ENCODE measurements at places on chromosomes 3 and 15.

DNA sequence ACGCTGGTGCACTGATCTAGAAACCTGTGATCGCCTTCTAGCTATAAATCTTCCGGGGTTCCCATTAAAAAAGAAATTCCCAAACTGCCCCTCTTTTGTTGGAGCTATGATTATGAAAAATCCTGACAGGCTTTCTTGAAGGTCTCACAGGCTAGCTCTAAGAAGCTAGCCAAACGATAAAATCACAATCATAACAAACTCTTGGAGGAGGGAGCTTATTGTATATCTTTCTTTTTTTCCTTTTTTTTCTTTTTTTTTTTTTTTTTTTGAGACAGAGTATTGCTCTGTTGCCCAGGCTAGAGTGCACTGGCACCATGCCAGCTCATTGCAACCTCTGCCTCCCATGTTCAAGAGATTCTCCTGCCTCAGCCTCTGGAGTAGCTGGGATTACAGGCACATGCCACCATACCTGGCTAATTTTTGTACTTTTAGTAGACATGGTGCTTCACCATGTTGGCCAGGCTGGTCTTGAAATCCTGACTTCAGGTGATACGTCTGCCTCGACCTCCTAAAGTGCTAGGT is 72.0 kb downstream of the MYO1E start:
- peak; percentile 50 for DNase-seq

DNA sequence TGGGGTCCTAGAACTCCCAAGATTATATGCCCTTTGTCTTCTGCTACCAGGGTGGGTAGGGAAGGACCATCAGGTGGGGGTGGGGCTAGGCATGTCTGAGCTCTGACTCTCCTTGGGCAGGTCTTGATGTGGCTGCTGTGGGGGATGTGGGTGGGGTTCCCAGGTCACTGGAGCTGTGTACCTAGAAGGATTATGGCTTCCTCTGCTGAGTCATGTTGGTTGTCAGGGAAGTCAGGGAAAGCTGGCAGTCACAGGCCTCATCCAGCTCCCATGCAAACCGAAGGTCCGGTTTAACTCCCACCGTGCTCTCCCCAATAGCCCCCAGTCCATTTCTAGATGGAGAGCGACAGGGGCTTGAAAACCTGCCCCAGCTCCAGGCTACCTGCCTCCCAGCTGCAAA is 35.2 kb downstream of the EID1 start:
- no peak for DNase-seq

DNA sequence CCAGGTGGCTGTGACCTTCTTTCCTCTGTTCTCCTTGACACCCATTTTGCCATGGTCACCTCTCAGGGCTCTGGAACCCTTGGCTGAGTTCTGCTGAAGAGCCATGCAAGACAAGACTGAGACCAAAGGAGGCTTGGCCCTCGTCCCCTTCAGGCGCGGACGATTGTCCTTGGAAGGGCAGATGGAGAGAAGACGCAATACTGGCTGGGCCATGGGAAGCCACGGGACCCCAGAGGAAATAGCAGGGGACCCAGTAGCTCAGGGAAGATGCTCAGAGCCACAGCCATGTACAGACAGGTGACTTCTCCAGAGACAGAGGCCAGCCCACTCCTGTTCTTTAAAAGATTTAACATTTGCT is 125.6 kb downstream of the SMAD6 start:
- DNase-seq = no peak

GRCh38 chr3:135800071-135800549 is 165.4 kb upstream of the PPP2R3A start:
- DNase-seq = no peak

- peak; percentile 51 for DNase-seq
Measured at GRCh38 chr3:117193390-117193789, 483.8 kb downstream of the TUSC7 start.

- DNase-seq = peak; percentile 34
Measured at GRCh38 chr3:121431726-121432517, 113.9 kb downstream of the POLQ start.

GRCh38 chr3:108180194-108180593 is 42.0 kb downstream of the IFT57 start:
- peak; percentile 75 for DNase-seq

GRCh38 chr3:144165482-144165881 is 193.9 kb downstream of the DIPK2A start:
- no peak for DNase-seq

DNA sequence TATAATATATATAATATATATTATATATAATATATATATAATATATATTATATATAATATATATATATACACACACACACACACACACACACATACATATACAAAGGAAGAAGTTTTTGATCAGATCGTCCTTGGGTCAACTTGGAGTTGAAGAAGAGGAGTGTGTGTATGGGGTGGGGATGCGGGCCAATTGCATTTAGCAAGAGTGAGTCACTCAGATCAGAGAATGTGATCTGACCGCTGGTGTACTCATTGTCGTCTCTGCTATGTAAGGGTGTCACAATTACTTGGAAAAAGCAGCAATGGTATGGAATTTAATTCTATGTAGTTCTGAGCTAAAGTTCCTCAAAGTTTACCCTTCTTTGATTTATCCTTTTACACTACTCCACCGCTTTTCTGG is 4.6 kb upstream of the VGLL3 start:
- DNase-seq = peak; percentile 83

DNA sequence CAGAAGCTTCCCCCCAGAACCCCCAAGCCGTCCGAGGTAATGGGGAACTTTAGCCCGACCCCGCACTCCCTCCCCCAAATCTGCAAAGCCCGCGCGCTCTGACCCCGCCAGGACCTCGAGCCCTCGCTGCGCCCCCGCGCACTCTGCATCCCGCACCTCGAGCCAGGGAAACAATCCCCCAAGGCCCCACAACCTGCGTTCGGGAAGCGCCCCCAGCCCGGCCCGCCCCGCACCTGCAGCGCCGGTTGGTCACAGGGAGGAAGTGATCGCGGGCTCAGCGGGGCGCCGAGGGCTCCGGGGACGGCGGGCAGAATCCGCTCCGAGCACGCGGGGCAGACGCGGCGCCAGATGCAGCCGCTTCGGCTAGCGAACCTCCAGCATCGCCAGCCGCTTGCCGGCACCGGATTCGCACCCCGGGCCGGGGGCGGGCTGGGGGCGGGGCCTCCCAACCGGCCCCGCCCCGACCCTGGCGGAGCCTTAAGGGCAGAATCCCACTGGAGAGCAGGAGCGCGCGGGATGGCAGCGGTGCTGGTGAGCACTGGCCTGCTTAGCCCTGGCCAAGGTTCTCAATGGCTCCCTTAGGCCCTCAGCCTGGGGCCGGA is at the start of gene CAMKV:
TSS of gene CAMKV (minus strand) at position 382 of the 602 bp plus-strand sequence. CDS start 7,518 bp downstream, outside the sequence.
- DNase-seq = no peak

GRCh38 chr3:72238010-72238691 is 453.2 kb upstream of the PROK2 start:
- DNase-seq = no peak

GRCh38 chr3:71551311-71551919 is 32.1 kb downstream of the FOXP1 start:
- DNase-seq = peak; percentile 55

DNA sequence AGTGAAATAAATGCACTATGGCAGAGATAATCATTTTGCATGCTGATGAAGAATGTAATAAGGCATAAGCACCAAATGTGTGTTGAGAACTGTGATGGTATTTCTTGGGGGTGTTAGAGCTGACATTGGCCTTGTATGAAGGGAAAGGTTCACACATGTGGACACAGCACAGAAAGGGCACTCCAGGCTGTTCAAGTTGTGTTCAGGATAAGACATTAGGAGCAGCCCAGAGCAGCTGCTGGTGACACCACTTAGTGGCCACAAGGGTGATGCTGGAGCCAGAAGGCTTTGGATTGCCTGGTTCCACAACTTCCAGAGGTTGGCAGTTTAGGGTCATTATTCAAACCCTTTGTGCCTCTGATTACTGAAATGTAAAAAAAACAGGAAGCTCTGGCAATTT is 155.4 kb downstream of the GOLGA6L6 start:
- no peak for DNase-seq

- no peak for DNase-seq
Measured at GRCh38 chr3:24168977-24169376, 223.9 kb downstream of the NR1D2 start.

DNA sequence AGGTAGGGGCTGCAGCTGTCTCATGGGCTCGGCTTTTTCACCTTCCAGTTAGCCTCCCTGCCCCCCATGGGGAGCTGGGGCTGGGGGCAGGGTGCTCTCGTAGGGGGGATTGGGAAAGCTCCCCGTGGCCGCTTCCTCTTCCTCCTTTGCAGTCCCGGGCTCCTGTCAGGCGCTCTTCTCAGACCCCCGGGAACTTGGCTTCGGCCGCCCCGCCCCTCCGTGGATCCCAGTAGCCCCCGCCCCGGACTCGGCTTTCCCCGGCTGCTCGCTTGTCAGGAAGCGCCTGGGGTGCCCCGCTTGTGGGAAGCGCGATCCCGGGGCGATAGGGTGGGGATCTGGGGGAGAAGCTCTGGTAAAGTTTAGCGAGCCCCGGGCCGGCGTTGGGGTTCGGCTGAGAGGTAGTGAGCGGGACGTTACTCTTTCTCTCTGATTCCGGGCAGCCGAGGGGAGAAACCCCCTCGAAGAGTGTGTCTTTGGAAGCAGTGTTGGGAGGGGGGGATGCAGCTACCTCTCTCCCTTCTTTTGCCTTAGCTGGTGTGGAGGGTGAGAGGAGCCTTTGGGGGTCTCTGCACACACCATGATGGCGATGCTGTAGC is 611 bp downstream of the PIAS1 start:
- DNase-seq = peak; percentile 49

DNA sequence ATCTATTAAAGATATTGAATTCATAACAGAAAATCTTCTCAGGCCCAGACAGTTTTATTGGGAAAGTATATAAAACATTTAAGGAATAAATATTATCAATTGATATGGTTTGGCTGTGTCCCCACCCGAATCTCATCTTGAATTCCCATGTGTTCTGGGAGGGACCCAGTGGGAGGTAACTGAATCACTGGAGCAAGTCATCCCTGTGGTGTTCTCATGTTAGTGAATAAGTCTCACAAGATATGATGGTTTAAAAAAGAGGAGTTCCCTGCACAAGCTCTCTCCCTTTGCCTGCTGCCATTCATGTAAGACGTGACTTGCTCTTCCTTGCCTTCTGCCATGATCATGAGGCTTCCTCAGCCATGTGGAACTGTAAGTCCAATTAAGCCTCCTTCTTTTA is 160.5 kb downstream of the ANO10 start:
- DNase-seq = no peak

DNA sequence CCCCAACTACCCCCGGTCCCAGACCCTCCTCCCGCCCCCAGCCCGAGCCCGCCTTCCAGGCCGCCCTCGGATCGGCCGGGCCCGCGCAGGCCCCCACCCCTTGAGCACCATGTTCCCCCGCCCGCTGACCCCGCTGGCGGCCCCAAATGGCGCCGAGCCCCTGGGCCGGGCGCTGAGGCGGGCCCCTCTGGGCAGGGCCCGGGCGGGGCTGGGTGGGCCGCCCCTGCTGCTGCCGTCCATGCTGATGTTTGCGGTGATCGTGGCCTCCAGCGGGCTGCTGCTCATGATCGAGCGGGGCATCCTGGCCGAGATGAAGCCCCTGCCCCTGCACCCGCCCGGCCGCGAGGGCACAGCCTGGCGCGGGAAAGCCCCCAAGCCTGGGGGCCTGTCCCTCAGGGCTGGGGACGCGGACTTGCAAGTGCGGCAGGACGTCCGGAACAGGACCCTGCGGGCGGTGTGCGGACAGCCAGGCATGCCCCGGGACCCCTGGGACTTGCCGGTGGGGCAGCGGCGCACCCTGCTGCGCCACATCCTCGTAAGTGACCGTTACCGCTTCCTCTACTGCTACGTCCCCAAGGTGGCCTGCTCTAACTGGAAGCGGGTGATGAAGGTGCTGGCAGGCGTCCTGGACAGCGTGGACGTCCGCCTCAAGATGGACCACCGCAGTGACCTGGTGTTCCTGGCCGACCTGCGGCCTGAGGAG is 472 bp downstream of the CHST14 start:
- no peak for DNase-seq

- DNase-seq = no peak
Measured at GRCh38 chr15:90268415-90268814, 2.9 kb downstream of the NGRN start.

GRCh38 chr3:156033428-156033827 is 87.0 kb upstream of the KCNAB1 start:
- DNase-seq = no peak

DNA sequence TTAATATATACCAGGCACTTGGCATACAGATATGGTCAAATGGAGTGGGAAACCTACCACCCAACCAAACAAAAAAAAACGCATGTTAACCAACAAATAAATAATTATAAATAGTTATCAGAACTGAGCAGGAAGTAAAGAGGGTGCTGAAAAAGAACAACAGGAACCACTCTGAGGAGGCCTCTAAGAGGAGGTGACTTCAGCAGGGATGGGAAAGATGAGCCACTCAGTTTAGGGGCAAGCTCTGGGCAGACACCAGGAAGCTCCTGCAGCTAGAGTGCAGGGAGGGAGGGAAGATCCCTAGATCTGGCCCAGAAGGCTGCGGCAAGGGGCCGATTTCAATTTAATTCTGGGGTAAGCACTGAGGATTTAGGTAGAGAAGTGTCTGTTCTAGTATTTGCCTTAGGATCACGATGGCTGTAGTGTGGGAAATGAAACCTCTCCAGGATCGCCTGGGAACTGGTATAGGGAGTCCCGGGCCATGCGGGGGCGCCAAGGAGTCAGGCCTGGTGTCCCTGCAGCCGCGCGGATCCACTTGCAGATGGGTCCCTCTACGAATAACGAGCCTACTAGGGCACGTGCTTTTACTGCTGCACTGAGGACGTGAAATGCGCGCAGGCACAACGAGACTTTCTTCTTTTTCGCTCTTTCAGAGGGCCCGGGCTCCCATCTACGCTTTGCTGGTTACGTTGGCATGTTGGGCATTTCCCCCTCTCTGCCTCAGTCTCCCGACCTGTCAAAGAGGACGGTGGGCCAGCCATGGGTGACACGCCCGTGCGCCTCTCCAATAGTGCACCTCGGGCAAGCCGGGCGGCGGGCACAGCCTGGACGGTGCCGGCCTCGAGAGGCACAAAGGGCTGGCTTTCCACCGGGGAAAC is 1.5 kb upstream of the LIMD1 start:
- DNase-seq = peak; percentile 97

- no peak for DNase-seq
Measured at GRCh38 chr3:23162934-23163333, 40.2 kb upstream of the UBE2E2 start.

GRCh38 chr15:58249646-58250312 is 111.6 kb downstream of the AQP9 start:
- DNase-seq = no peak

- DNase-seq = peak; percentile 81
Measured at GRCh38 chr3:110343945-110344344, 727.7 kb upstream of the NECTIN3 start.

DNA sequence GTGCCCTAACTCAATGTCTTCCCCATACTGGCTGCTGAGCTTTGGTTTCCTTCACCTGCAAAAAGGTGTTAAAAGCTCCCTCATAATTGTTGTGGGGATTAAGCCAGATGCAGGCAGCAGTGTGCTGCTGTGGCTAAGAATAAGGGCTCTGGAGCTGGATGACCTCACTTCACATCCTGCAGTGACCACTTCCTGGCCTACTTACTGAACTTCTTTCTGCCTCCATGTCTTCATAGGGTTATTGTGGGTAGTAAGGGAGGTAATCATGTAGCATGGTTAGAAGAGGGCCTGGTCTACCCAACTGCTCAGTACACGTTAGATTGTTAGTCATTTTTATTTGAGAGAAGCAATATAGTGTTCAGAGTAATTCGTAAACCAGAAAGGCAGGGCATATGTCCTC is 18.4 kb downstream of the GYG1 start:
- DNase-seq = no peak

- DNase-seq = peak; percentile 74
Measured at GRCh38 chr15:48693484-48693883, 48.0 kb upstream of the FBN1 start.

- no peak for DNase-seq
Measured at GRCh38 chr3:16671690-16672089, 66.5 kb upstream of the DAZL start.

- DNase-seq = no peak
Measured at GRCh38 chr15:71154607-71155200, 39.4 kb downstream of the THSD4 start.
